ENCODE measurements at places on chromosomes 6 and 20. TPM values are rescaled to one million over a fixed set of nuclear protein-coding genes. Genes with fewer than 3 reads are reported as not detected.

Gene KIF13A
- 14.2 TPM for polyA plus RNA-seq

GRCh38 chr6:40347571-40348011, 239.6 kb downstream of the LRFN2 start:
- no peak overlapping the region for H3K4me3 ChIP-seq

- H3K27me3 ChIP-seq, result peaks cover 2% of the 10 kb centered on the region
- H3K36me3 ChIP-seq, result no peaks in the 10 kb centered on the region
- no peak overlapping the region for H3K4me3 ChIP-seq
- no peak for DNase-seq
- peaks cover 5% of the 10 kb centered on the region for H3K4me1 ChIP-seq
- no peak overlapping the region for H3K27ac ChIP-seq
Measured at GRCh38 chr6:3236005-3236404, 8.6 kb upstream of the TUBB2B start.

Gene DUSP22
- 39.1 TPM for polyA plus RNA-seq

GRCh38 chr6:42916288-42916687, 435 bp downstream of the PTCRA start:
- H3K4me3 ChIP-seq, result no peak overlapping the region
- H3K27me3 ChIP-seq, result no peaks in the 10 kb centered on the region
- DNase-seq, result no peak
- no peaks in the 10 kb centered on the region for H3K4me1 ChIP-seq

- H3K27me3 ChIP-seq, result no peaks in the 10 kb centered on the region
- DNase-seq, result no peak
- H3K36me3 ChIP-seq, result no peaks in the 10 kb centered on the region
- peak overlapping the region; percentile 89 for H3K27ac ChIP-seq
Measured at GRCh38 chr6:129672341-129672682, 37.7 kb downstream of the ARHGAP18 start.

DNA sequence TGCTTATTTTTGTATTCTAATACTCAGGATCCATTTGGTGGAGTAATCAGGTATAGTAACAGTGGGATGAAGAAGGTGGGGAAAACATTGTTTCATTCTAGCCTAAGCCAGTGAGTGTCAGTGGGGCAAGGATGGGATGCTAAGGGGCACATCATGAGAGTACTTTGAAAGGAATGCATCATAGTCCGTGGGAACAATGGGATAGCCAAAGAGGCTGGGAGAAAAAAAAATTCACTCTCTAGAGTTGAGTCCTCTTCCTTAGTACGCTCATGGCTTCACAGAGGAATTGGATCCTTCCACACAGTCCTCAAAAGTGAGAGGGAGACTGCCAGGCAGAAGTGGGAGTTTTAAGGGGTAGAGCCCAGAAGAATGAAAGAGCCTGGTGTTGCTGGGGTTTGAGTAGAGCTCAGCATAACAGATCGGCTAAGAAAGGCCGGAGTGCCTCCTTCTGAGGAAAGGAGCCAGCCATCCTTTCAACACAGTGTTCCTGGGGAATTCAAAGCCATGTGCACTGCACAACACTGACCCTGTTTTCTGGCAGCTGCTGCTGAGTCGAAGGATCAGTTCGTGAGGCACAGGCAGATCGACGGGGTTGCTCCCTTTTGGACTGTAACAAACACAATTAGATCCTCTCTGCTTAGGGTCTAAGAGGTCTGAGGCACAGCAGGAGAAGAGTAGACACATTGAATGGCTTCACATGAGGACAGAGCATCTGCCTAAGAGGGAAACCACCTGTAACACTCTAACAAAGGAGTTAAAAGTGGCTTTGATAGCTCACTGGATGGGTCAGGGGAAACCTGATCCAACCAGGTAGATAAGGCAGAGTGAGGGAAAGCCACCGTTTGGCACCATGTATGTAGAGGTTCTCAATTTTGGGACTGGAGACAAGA, 61.2 kb downstream of the ELOVL5 start:
- peaks cover 4% of the 10 kb centered on the region for H3K36me3 ChIP-seq
- H3K4me3 ChIP-seq, result no peak overlapping the region
- no peak for DNase-seq
- H3K4me1 ChIP-seq, result no peaks in the 10 kb centered on the region

Gene TCP11
- polyA plus RNA-seq, result 0.16 TPM

- peaks cover 4% of the 10 kb centered on the region for H3K27me3 ChIP-seq
- H3K4me3 ChIP-seq, result no peak overlapping the region
- H3K36me3 ChIP-seq, result no peaks in the 10 kb centered on the region
- no peak overlapping the region for H3K27ac ChIP-seq
- peaks cover 38% of the 10 kb centered on the region for H3K4me1 ChIP-seq
- no peak for DNase-seq
Measured at GRCh38 chr20:48808382-48809034, 19.3 kb downstream of the PREX1 start.
